Brain (organoid and tissue), 16 donors: ENCODE measurements at places on chromosomes 13 and 19.

- DNase-seq, result no peak
Measured at GRCh38 chr13:41788552-41788951, 172.4 kb downstream of the VWA8 start.

- no peak for DNase-seq
Measured at GRCh38 chr13:90717451-90717936, 630.0 kb upstream of the MIR17HG start.

DNA sequence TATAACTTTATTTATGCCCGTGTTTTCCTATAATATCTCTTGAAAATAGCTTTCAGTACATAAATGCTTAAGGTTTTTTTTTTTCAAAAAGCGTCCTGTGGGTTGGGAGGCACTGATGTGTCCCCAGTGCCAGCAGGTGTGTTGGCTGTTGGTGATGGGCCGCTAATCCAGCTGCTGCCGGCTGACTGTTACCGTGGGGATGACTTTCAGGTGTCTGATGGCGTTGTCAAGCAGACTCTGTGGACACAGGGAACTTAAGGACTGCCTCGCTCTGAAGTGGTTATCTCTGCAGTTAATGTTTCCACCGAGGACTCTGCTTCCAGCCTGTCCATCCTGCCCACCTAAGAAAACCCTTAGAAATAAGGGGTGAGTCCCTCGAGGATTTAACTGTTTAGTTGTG, 94.5 kb downstream of the ANKRD10 start:
- DNase-seq, result peak; percentile 77

GRCh38 chr19:55352549-55353145, 1.9 kb downstream of the COX6B2 start:
- no peak for DNase-seq

GRCh38 chr19:3284759-3285646, 60.5 kb downstream of the CELF5 start:
- DNase-seq, result peak; percentile 44

- DNase-seq, result no peak
Measured at GRCh38 chr13:43425234-43425633, 361.5 kb downstream of the ENOX1 start.

DNA sequence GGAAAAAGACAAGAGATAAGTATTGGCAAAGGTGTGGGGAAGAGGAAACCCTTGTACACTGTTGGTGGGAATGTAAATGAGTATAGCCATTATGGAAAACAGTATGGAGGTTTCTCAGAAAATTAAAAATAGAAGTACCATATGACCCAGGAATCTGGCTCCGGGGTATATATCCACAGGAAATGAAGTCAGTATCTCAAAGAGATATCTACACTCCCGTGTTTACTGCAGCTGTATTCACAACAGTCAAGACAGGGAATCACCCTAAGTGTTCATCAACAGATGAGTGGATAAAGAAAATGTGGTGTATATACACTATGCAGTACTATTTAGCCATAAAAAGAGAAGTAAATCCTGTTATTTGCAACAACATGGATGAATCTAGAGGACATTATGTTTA, 13.5 kb downstream of the KCTD12 start:
- DNase-seq, result no peak

DNA sequence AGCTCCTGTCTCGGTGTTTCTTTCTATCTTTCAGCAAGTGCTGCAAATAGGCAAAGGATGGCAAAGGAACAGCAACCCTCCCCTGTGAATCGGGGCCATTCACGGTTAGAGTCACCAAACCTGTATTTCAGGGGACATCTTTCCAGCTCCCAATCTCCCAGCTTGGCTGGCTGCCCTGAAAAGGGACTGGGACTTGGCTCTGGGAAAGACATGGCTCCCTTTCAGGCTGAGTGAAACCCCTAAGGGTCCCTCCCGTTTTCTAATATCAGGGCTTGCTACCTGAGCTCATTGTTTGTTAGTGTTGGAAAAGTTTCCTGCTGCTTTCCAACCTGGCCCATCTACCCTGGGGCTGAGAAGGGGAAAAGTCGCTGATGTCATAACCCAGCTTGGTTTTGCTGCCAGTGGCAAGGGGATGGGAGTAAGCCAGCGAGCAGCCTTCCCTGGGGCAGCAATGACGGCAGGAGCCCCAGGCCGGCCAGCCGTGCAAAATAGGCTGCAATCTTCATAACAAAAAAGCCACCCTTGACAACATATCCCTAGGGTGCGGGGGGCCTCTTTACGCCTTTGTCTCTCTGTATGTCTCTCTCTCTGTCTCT, 29.9 kb downstream of the SERP2 start:
- DNase-seq, result no peak

DNA sequence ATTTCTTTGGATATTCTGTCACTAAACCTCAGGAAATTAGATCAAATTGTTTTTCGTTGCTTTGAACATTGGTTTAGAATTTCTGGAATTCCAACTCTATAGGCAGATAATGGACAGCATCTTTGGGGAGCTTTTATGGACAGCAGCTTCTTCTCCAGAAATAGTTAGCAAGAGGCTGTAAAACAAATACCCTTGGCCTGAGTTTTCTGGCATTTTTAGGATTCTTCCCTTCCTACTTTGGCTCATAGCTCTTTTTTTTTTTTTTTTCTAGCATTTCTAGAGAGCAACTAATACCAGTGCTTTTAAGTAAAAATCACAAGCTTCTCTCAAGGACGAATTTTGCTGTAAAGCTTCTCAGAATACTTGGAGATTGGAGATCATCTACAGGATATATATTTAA, 169.8 kb upstream of the SPRY2 start:
- DNase-seq, result no peak

GRCh38 chr19:7655581-7655980, 13.3 kb upstream of the RETN start:
- no peak for DNase-seq

DNA sequence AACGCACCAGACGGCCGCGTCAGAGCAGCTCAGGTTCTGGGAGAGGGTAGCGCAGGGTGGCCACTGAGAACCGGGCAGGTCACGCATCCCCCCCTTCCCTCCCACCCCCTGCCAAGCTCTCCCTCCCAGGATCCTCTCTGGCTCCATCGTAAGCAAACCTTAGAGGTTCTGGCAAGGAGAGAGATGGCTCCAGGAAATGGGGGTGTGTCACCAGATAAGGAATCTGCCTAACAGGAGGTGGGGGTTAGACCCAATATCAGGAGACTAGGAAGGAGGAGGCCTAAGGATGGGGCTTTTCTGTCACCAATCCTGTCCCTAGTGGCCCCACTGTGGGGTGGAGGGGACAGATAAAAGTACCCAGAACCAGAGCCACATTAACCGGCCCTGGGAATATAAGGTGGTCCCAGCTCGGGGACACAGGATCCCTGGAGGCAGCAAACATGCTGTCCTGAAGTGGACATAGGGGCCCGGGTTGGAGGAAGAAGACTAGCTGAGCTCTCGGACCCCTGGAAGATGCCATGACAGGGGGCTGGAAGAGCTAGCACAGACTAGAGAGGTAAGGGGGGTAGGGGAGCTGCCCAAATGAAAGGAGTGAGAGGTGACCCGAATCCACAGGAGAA, 1.9 kb downstream of the PPP1R12C start:
- no peak for DNase-seq

- peak; percentile 32 for DNase-seq
Measured at GRCh38 chr13:60654415-60654814, 257.4 kb downstream of the TDRD3 start.
